ENCODE measurements at places on chromosomes 7 and 10. TPM values are rescaled to one million over a fixed set of nuclear protein-coding genes. Genes with fewer than 3 reads are reported as not detected.

CYP2C19 gene
- polyA plus RNA-seq: not detected

AMPH gene
- 18.0 TPM for polyA plus RNA-seq

MAPK8 gene
- 61.3 TPM for polyA plus RNA-seq

PRF1 gene
- polyA plus RNA-seq: 1.4 TPM

MLXIPL gene
- polyA plus RNA-seq: 4.4 TPM

ACBD5 gene
- polyA plus RNA-seq: 24.6 TPM

DNA sequence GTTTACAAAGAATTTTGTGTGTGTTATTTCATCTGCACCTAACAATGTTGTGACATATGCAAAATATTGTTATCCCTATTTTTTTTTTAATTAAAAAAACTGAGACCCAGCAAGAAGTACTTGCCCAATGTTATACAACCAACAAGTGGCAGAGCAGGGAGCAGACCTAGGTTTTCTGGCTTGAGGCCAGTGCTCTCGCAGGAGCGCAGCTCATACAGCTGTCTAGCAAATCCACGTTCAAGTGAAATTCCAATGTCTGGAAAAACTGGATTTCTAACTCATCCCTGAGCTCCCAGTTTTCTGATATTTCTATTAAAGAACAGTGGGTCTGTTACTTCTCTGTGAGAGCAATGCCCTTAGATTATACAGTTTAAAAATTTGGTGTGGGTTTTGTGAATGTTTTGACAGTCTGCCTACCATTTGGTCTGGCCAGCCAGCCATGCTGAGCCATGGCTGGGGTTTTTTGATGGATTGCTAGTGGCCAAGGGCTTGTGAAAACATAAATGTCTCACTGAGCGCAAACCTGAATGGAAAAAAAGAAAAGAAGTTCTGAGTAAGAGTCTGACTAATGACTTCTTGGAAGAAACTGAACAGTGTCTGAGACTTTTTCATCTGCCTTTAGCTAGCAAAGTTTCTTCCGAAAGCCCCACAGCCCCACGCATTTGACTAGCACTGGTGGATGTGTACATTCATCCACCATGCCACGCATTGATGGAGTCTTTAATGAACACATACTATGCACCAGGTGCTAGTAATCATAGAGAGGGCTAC is 15.4 kb upstream of the PRF1 start:
- DNase-seq: no peak

DNA sequence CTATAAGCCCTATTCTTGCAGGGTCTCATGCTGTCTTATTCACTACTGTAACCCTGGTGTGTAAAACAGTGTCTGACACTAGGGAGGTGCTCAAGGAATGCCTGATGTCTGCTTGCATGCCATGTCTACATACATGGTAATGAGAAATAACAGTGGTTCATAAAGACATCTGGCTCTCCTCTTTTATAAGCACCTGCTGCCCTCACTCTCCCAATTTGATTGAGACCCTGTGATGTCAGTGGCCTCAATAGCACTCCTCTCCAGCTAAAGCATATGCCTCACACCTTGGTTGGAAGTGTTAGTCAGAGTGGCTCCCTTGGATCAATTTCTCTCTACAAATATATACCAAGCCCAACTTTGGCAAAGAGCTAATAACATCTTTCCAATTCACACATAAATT is 30.6 kb downstream of the ANK3 start:
- no peak for DNase-seq

- DNase-seq: no peak
These were observed 227.7 kb downstream of the MAD1L1 start for GRCh38 chr7:2004841-2005725.

- DNase-seq: no peak
These were observed 87.3 kb upstream of the CACUL1 start for GRCh38 chr10:118841881-118842605.

GRCh38 chr10:3955493-3955892 is 170.5 kb upstream of the KLF6 start:
- no peak for DNase-seq

DNA sequence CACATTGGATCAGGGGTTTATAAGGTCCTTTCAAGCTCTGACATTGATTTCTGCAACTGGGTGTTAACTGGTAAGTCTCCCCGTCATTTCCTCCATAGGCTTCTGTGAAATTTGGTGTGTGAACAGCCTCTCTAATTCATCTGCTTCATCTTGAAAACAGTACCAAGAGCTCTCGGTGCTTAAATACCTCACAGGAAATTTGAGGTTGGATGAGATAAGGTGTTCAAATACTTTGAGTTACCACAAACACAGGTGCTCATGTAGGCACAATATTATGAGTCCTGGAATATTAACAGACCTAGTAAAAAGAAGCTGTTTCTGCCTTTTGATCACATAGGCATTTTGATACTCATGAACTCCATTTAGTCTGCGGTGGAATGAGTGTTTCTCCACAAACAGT is 85.2 kb downstream of the RTKN2 start:
- no peak for DNase-seq

DNA sequence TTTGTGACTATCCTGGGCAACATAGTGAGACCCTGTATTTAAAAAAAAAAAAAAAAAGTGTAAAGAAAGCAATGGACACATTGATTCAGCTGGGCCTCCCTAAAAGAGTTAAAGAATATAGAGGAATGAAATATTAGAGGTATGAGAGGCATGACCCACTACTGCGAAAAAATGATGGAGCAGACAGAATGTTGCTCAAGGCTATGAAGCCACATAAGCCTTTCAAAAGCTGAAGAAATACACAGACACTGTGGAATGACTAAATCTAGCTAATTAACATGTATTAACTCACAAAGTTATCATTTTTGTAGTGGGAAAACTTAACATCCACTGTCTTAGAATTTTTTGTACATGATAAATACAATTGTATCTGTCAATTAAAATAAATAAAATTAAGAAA is 107.3 kb downstream of the HGF start:
- DNase-seq: no peak

GRCh38 chr10:71138166-71138830 is 74.1 kb upstream of the UNC5B start:
- DNase-seq: no peak

DNA sequence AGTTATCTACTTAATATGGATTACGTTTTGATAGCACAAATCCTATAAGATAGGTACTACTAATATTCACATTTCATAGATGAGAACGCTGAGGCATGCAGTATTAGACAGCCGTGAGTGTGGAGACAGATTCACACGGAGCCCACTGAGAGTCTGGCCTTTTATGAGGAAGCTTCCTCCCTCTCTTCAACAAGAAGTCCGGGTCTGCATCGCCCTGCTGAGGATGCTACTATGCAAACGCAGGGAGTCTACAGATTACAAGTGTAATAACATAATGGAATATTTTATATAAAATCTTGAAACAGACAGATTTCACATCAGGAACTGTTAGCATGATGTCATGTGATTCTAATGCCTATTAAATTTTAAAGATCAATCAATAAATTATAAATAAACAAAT is 255.9 kb upstream of the GLI3 start:
- no peak for DNase-seq

- DNase-seq: no peak
These were observed 13.3 kb downstream of the COL28A1 start for GRCh38 chr7:7522421-7522820.

DNA sequence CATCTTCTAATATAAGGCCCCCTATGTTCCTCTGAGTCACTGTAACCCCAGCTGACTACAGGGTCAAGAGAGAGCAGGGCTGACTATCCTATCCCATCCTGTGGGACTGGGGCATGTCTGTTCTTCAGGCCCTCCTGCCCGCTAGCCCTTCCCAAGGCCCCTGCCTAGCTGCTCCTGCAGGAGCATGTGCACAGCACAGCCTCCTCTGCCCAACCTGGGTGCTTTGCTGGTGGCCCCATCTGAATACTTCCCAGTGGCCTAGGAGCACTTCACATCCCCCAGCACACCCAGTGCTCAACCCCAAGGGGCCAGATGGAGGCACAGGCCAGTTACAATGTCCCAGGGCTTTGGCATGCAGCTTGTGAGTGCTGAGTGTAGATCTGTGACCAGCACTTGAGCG is 37.3 kb downstream of the AGBL3 start:
- no peak for DNase-seq

DNA sequence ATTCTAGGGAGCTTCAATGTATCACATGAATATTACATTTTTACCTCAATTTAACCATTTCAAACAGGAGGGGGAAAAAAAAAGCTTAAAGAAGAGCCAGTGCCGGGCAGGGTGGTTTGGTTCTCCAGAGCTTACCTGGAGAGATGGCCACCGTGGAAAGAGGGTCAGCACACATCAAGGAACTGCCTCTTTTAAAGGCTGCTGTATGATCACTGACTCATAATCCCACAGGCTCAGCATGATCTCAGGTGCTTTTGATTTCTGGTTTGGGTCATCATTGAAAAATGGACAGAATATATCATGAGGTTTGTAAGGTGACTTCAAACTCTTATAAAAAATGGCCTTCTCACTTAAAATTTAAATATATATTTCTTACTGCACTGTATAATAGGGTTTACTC is 67.5 kb upstream of the MDFIC start:
- no peak for DNase-seq

GRCh38 chr7:29146057-29146706 is at the start of gene CPVL:
Gene CPVL (minus strand): TSS chr7:29146537. CDS start chr7:29121061, 25,476 bp downstream.
- no peak for DNase-seq

- no peak for DNase-seq
These were observed 44.0 kb upstream of the SEMA3A start for GRCh38 chr7:84238596-84238995.

- no peak for DNase-seq
These were observed 14.4 kb downstream of the HTRA1 start for GRCh38 chr10:122475591-122476332.

GRCh38 chr10:111338035-111338434 is 261.2 kb downstream of the ADRA2A start:
- DNase-seq: no peak

GRCh38 chr10:110364531-110364937 is 59.8 kb upstream of the SMNDC1 start:
- DNase-seq: no peak

DNA sequence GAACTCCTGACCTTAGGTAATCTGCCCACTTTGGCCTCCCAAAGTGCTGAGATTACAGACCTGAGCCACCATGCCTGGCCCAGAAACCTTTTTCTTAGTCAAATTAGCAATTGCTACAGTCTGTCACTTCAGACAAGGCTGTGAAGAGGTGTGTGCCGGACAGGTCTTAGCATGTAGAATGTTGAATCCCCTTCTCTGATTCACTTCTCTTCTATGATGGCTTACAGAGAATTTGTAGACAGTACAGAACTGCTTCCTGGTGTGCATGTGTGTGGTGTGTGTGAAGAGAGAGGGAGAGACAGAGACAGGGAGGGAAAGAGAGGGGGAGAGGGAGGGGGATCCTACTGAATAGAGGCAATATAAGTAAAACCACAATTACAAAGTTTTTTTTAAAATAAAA is 150.4 kb downstream of the PARD3 start:
- DNase-seq: no peak

All from left renal pelvis (tissue), 4 donors.